ENCODE measurements at places on chromosomes 12 and 14.

DNA sequence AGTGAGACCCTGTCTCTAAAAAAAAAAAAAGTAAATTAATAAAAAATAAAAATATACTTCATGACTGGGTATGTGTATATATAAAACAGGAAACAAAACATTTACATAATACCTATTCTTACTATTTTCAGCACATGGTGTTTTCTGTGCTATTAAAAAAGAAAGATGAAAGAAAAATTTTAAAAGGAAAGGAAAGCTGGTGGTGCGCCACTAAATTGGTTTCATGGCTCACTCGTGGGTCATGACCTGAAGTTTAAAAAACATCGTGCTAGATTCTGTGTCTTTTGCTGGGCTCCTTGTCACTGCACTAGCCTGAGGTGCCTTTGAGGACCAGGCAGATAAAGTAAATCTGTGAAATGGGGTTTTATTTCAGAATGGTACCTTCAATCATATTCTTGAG is 69.8 kb downstream of the IFT43 start:
- H3K27ac ChIP-seq: no peak overlapping the region
- peaks cover 22% of the 10 kb centered on the region for H3K36me3 ChIP-seq
- DNase-seq: no peak

- H3K4me1 ChIP-seq: peaks cover 13% of the 10 kb centered on the region
- H3K27me3 ChIP-seq: no peaks in the 10 kb centered on the region
- H3K4me3 ChIP-seq: no peak overlapping the region
- no peak overlapping the region for H3K27ac ChIP-seq
Observed at GRCh38 chr14:51639668-51640316, 11.9 kb upstream of the FRMD6 start.

GRCh38 chr14:70096866-70097265 is 91.9 kb downstream of the SLC8A3 start:
- no peak for DNase-seq
- H3K27ac ChIP-seq: no peak overlapping the region
- H3K4me3 ChIP-seq: no peak overlapping the region
- H3K4me1 ChIP-seq: peaks cover 5% of the 10 kb centered on the region
- no peaks in the 10 kb centered on the region for H3K27me3 ChIP-seq
- H3K36me3 ChIP-seq: no peaks in the 10 kb centered on the region

GRCh38 chr14:22994762-22995275 is 12.5 kb upstream of the AJUBA start:
- no peak for DNase-seq
- no peak overlapping the region for H3K4me3 ChIP-seq
- H3K36me3 ChIP-seq: peaks cover 5% of the 10 kb centered on the region
- no peak overlapping the region for H3K27ac ChIP-seq
- H3K4me1 ChIP-seq: no peaks in the 10 kb centered on the region

DNA sequence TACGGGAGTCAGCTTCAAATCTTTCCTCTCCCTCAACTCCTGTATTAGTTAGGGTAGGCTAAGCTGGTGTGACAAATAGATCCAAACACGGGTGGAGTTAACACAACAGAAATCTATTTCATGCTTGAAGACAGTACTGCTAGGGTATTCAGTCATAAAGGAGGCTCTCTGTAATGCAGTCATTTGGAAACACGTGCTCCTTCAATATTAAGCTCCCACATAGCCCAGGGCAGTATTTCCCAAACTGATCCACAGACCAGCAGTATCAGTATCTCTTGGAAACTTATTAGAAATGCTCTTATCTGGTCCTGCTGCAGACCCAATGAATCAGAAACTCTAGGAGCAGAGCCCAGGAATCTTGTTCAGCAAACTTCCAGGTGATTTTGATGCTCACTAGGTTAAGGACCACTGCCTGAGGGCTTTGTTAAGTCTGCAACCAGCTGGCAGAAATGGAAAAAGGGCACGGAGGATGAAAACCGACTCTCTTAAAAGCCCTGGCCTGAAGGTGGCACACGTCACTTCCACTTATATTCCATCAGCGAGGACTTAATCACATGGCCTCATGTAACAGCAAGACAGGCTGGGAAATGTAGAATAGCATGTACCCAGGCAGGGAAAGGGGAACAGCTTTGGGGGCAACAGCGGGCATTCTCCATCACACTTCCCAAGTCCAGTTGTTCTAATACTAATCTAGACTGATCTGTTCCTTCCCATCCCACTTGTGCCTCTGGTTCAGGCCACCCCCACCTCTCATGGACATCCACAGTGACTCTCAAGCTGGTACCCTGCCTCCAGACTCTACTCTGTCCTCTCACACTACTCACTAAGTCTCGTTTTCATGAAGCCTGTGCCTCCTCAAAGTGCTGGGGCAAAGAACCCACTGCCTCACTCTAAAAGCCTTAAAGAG is 38.2 kb upstream of the RIC8B start:
- no peaks in the 10 kb centered on the region for H3K27me3 ChIP-seq
- no peak overlapping the region for H3K4me3 ChIP-seq
- no peaks in the 10 kb centered on the region for H3K36me3 ChIP-seq
- H3K4me1 ChIP-seq: no peaks in the 10 kb centered on the region
- no peak for DNase-seq

GRCh38 chr12:53096089-53096741 is 1.3 kb upstream of the IGFBP6 start:
- peak overlapping the region; percentile 80 for H3K4me3 ChIP-seq
- peaks cover 9% of the 10 kb centered on the region for H3K36me3 ChIP-seq
- peaks cover 50% of the 10 kb centered on the region for H3K4me1 ChIP-seq
- peak overlapping the region; percentile 97 for H3K27ac ChIP-seq

DNA sequence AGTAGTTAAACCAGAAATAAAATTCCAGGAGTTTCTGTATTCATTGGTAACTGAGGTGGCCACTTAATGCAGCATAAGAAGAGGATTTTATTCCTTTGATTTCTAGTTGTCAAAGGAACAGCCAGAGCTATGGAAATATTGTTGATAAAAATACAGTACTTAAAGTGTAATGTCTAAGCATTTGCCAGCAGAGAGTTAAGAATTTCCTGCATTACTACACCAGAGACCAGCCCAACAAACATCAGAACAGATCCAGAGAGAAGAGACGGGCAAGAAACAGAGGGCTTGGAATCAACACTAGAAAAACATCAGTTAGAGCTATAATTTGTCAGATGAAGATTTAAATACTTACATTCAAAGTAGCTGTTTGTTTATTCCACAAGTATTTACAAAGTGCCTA is 77.9 kb downstream of the ST8SIA1 start:
- no peak for DNase-seq
- H3K27ac ChIP-seq: no peak overlapping the region
- no peaks in the 10 kb centered on the region for H3K36me3 ChIP-seq
- peaks cover 14% of the 10 kb centered on the region for H3K4me1 ChIP-seq
- H3K4me3 ChIP-seq: no peak overlapping the region

DNA sequence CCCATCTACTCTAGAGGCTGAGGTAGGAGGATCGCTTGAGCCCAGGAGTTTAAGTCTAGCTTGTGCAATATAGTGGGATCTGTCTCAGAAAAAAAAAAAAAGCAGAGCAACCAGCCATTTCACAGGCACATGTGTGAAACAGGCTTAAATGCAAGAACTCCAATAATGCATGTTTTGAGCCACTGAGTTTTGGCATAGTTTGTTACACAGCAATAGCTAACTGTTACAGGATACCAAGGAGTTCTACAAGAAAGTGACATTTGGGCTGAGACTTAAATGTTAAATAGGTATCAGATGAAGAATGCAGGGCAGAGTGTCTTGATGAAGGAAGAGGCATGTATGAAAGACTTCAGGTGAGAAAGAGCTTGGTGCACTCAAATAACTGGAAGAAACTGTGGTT is 240.0 kb upstream of the FOXN3 start:
- no peaks in the 10 kb centered on the region for H3K4me1 ChIP-seq
- no peaks in the 10 kb centered on the region for H3K27me3 ChIP-seq
- H3K36me3 ChIP-seq: no peaks in the 10 kb centered on the region
- no peak overlapping the region for H3K27ac ChIP-seq
- H3K4me3 ChIP-seq: no peak overlapping the region
- DNase-seq: no peak

- H3K36me3 ChIP-seq: peaks cover 35% of the 10 kb centered on the region
- H3K4me3 ChIP-seq: no peak overlapping the region
- peaks cover 13% of the 10 kb centered on the region for H3K4me1 ChIP-seq
- no peak overlapping the region for H3K27ac ChIP-seq
- no peak for DNase-seq
Observed at GRCh38 chr14:100295376-100296105, 10.7 kb downstream of the SLC25A29 start.

DNA sequence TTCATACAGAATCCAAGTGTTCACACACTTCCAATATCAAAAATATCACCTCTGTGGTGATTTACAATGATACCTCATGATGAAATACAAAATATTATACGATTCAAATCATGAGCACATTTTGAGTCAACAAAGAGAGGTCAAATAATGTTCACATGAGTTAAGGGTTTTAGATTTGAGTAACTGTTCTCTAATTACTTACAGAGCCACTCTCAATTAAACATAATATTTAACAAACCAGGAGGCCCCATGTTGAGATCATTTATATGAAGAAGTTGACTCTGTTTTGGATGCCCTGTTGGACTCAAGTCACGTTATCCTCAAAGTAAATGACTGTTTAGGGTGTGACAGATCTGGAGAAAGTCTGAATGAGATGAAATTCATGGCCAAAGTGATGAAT is 53.5 kb downstream of the NUAK1 start:
- peaks cover 8% of the 10 kb centered on the region for H3K4me1 ChIP-seq
- no peaks in the 10 kb centered on the region for H3K36me3 ChIP-seq
- H3K27me3 ChIP-seq: no peaks in the 10 kb centered on the region
- H3K27ac ChIP-seq: peak overlapping the region; percentile 86
- DNase-seq: no peak
- H3K4me3 ChIP-seq: no peak overlapping the region

GRCh38 chr14:90060965-90061684 is 669 bp upstream of the KCNK13 start:
- no peak overlapping the region for H3K27ac ChIP-seq
- DNase-seq: no peak
- peaks cover 29% of the 10 kb centered on the region for H3K4me1 ChIP-seq
- H3K4me3 ChIP-seq: peak overlapping the region; percentile 40

DNA sequence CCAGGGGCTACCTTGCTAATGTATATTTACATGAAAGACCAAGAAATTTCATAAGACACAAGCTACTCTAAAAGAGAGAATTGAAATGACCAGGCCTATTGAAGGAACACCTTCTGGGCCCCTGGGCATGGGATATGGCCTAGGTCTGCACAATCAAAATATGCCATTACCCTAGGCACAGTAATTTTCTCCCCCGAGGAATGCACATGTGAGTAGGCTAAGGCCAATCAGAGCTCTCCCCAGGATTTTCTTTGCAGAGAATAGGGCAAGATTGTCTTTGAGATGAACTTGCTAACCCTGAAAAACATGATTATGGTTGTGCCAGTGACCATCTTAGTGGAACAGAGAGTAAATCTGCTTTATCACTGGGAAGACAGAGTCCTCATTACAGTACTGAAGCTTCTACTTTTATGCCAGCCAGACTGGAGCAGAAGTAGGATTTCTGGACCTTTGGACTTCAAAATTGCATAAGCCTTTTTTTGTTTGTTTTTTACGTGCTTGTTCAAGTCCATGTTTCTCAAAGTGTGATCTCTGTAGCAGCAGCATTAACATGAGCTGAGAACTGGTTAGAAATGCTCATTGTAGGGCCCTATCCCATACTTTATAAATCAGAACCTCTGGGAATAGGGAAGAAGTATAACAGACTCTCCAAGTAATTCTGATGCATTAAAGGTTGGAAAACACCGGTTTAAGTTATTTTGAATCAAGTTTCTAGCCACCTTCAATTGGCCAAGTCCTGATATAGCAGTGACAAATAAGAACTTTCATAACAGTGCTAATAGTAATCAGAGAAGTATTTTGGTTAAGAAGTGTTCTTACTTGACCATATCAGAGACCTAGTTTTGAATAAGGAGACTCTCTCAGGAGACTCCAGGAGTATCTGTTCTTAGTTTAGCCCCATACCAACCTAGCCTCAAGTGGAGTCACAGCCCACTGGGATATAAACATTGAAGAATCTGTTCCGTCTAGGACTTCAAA is 112.9 kb downstream of the LMO3 start:
- H3K27me3 ChIP-seq: no peaks in the 10 kb centered on the region
- no peak overlapping the region for H3K27ac ChIP-seq
- H3K4me3 ChIP-seq: no peak overlapping the region
- DNase-seq: no peak

DNA sequence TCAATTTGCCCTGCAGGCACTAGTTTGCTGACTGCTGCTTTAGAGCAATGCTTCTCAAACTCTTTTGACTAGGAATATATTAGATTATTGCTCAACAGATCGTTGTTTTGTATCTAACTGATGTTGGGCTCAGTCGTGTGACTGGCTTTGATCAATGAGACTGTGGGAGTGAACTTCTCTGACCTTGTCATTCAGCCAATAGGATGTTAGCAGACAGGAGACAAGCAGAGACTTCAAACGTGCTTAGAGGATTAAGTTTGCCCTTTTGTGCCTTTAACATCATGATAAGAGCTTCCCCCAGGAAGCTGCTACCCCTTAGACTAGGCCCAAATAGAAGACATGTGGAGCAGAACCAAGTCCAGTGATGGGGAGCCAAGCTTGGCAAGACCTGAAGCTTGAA is 76.7 kb upstream of the ELK3 start:
- no peak overlapping the region for H3K4me3 ChIP-seq
- no peak overlapping the region for H3K27ac ChIP-seq
- no peaks in the 10 kb centered on the region for H3K4me1 ChIP-seq
- peaks cover 3% of the 10 kb centered on the region for H3K27me3 ChIP-seq
- no peak for DNase-seq

DNA sequence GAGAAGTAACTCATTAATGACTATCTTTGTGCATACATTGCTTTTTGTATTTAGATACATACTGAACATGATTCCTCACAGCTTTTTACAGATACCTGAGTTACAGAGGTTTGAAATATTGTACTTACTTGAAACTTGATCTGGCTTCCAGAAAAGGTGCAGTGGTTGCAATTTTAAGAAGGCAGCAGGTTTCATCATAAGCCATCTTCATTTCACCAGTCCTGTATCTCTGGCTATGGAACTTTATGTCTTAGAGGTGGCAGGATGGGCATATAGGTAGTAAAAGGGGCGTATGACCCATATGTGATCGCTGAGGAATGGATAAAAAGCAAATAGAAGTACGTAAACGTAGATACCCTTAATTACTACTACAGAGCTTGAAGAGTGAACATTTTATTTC is 13.7 kb downstream of the ZBTB1 start:
- H3K4me1 ChIP-seq: peaks cover 54% of the 10 kb centered on the region
- no peak overlapping the region for H3K27ac ChIP-seq

GRCh38 chr12:45543887-45544286 is 185.6 kb upstream of the ARID2 start:
- H3K27ac ChIP-seq: no peak overlapping the region
- no peak overlapping the region for H3K4me3 ChIP-seq
- no peaks in the 10 kb centered on the region for H3K27me3 ChIP-seq
- H3K4me1 ChIP-seq: no peaks in the 10 kb centered on the region

Measured in tibial artery (tissue), 4 donors.